ENCODE measurements at places on chromosomes 6 and 20. TPM values are rescaled to one million over a fixed set of nuclear protein-coding genes. Genes with fewer than 3 reads are reported as not detected.

The BPI gene
- total RNA-seq: not detected

- H3K36me3 ChIP-seq: peaks cover 4% of the 10 kb centered on the region
- no peaks in the 10 kb centered on the region for H3K27me3 ChIP-seq
- DNase-seq: no peak
- H3K4me1 ChIP-seq: no peaks in the 10 kb centered on the region
- H3K27ac ChIP-seq: no peak overlapping the region
These were observed 55.6 kb upstream of the KIF25 start for GRCh38 chr6:167941822-167942221.

DNA sequence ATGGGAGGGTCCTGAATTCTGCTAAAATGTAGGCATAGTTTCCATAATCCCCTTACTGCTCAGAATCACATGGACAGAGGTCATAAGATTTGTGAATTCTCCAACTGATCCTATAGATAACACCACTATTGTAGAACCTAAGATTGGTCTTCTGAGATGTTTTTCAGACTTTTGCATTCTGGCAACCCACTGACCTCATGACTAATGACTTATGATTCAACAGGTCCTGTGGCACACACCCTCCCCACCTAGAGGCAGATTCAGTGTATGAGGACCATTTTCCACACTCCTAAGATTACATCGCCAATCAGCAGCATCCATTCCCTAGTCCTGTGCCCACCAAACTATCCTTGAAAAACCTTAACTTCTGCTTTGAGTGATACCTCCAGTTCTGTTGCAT is 207.2 kb downstream of the BTBD9 start:
- H3K27ac ChIP-seq: no peak overlapping the region
- peaks cover 29% of the 10 kb centered on the region for H3K4me1 ChIP-seq
- H3K36me3 ChIP-seq: no peaks in the 10 kb centered on the region
- H3K4me3 ChIP-seq: no peak overlapping the region

The ECT2L gene
- total RNA-seq: not detected

DNA sequence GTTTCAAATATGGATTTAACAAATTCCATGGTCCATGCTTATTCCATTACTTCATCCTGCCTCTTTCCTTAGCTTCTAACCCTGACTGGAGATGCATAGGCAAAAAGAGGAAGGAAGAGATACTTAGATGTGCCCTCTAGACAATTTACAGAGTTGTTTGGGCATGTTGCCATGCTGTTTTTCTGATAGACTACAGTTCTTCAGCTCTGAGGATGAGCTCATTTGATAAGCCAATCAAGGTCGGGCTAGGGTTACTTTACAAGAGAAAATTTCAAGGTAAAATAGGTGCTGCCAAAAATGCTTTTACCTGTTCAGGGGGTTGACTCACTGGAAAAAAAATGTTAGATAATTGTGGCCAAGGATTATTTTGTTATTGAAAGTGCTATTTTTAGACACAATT is 5.9 kb downstream of the HCRTR2 start:
- no peak for DNase-seq
- no peaks in the 10 kb centered on the region for H3K27me3 ChIP-seq
- H3K4me1 ChIP-seq: no peaks in the 10 kb centered on the region
- no peak overlapping the region for H3K4me3 ChIP-seq

The PDCD2 gene
- total RNA-seq: 127 TPM

DNA sequence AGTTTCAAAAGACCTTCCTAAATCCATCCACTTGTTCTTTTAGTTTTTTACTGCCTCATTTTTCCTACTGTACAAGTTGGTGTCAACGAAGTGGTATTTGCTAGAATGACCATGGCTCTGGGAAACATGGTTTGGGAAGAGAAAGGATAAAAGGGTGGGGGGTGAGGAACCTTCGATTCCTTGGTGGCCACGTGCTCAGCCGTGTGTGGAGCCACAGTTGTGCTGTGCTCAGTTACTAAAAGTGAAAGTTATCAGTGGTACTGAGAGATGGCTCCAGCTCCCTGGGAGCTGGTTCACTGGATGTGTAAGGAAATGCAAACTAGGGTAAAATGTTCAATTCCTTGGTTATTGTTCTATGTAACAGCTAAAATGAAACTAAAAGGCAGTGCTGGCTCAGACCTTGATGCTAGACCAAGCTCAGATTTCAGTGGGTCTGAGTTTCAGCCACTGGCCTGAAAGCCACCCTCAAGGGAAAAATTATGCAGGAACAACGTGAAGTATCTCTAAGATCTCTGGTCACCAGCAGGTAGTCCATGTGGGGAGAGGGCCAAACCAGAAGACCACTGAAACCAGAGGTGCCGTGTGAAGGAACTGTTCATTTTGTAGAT is 7.4 kb upstream of the SLC22A2 start:
- H3K36me3 ChIP-seq: no peaks in the 10 kb centered on the region
- DNase-seq: no peak
- H3K4me3 ChIP-seq: no peak overlapping the region
- H3K27ac ChIP-seq: no peak overlapping the region
- H3K4me1 ChIP-seq: no peaks in the 10 kb centered on the region

The PRELID3B gene
- total RNA-seq: 129 TPM

- no peak for DNase-seq
- H3K4me1 ChIP-seq: no peaks in the 10 kb centered on the region
- H3K36me3 ChIP-seq: no peaks in the 10 kb centered on the region
These were observed 214.0 kb downstream of the CLIC5 start for GRCh38 chr6:45801471-45802289.

DNA sequence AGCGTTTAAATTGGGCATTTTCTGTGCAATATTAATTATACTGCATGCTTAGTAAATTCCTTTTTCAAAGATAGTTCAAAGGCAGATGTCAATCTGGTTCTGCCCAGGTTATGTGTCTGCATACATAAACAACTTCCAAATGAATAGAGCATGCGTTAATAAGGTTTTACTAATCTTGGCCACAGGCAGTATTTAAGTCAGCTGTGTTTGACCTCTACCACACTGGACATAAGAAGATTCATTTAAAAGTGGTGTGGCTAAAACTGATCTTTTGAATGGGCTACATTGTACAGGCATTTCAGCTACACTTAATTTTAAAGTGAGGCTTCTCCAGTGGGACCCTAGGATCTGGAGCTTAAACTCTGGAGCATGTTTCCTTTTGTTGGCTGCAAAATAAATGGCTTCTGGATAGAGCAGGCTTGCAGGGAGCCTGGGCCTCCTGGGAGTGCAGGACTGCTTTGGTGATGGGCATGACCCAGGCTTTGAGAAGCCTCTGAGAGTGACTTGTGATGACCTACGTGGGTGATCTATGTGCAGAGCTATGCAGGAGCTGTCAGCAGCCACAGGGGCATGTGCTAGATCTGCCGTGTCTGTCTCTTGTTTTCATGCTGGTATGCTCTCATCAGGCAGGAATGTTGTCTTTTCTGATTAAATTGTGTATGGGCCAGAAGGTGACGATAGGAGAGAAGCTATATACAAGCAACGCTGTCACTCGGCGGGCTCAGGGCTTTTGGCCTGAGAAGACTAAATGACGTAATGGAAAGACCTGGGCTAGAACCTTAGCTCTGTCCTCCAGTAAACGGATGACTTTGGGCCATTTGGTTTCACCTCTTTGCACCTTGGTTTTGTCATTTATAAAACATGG is 331.2 kb downstream of the QKI start:
- no peaks in the 10 kb centered on the region for H3K36me3 ChIP-seq
- peaks cover 4% of the 10 kb centered on the region for H3K4me1 ChIP-seq
- H3K27ac ChIP-seq: no peak overlapping the region
- DNase-seq: no peak
- H3K27me3 ChIP-seq: no peaks in the 10 kb centered on the region

GRCh38 chr6:43614396-43614730 is 14.7 kb downstream of the GTPBP2 start:
- no peak overlapping the region for H3K4me3 ChIP-seq
- H3K4me1 ChIP-seq: no peaks in the 10 kb centered on the region
- H3K27me3 ChIP-seq: no peaks in the 10 kb centered on the region
- no peak overlapping the region for H3K27ac ChIP-seq
